ENCODE measurements at places on chromosomes 3 and 15.

- H3K4me3 ChIP-seq, result no peak overlapping the region
- DNase-seq, result no peak
- H3K36me3 ChIP-seq, result no peaks in the 10 kb centered on the region
- no peaks in the 10 kb centered on the region for H3K4me1 ChIP-seq
- no peak overlapping the region for H3K27ac ChIP-seq
- H3K27me3 ChIP-seq, result no peaks in the 10 kb centered on the region
Measured at GRCh38 chr15:93174836-93175235, 85.8 kb upstream of the RGMA start.

DNA sequence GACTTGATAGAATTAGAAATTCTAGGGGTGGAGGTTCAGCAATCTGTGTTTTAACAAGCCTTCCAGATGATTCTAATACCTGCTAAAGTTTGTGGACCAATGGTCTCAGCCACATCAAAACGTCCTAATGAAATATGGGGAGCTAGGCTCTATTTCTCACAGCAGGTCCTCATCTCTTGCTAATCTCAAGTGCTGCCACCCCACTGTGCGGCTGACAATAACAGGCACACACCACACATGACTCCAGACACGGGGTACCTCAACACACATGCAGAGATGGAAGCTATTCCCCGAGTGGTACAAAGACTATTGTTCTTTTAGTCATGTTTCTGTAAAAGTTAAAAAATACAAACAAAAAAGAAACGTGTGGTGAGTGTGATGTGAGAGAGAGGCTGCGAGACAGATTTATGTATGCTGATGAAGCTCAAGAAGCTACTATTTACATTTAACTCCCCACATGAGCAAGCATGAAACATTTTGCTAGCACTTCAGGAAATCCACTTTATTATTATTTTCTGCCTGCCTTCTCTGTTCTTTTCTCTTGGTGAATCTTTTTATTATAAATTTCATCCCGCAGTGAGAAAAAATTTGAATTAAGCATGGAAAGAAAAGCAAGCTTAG lies 405.6 kb downstream of the MAGI1 start:
- no peaks in the 10 kb centered on the region for H3K36me3 ChIP-seq
- H3K27me3 ChIP-seq, result no peaks in the 10 kb centered on the region
- H3K4me1 ChIP-seq, result no peaks in the 10 kb centered on the region

DNA sequence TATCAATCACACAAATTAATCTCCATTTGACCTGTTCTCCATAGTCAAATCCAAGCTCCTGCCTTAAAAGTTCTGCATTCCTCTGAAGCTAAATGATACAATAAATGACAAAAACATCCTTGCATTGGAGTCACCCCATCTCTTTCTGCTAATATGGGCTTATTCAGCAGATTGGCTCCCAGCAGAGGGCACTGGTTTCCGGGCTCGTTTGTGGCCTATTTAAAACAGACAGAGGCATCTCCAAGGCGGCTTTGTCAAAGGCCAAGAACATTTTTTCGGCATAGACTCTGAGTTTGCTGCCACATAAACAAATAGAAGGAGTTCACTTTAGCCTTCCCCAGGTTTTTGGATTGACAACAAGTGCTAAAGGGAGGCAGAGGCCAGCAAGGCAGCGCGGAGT lies 204.4 kb upstream of the RASGRP1 start:
- H3K4me1 ChIP-seq, result no peaks in the 10 kb centered on the region
- no peaks in the 10 kb centered on the region for H3K36me3 ChIP-seq
- no peak overlapping the region for H3K27ac ChIP-seq

GRCh38 chr3:48750856-48751255 lies 33.8 kb upstream of the IP6K2 start:
- H3K4me3 ChIP-seq, result no peak overlapping the region
- no peaks in the 10 kb centered on the region for H3K4me1 ChIP-seq
- no peak overlapping the region for H3K27ac ChIP-seq
- DNase-seq, result no peak
- peaks cover 65% of the 10 kb centered on the region for H3K36me3 ChIP-seq
- no peaks in the 10 kb centered on the region for H3K27me3 ChIP-seq

- H3K4me1 ChIP-seq, result no peaks in the 10 kb centered on the region
- H3K27ac ChIP-seq, result no peak overlapping the region
- H3K4me3 ChIP-seq, result no peak overlapping the region
Measured at GRCh38 chr15:95226835-95227234, 995.5 kb downstream of the MCTP2 start.

DNA sequence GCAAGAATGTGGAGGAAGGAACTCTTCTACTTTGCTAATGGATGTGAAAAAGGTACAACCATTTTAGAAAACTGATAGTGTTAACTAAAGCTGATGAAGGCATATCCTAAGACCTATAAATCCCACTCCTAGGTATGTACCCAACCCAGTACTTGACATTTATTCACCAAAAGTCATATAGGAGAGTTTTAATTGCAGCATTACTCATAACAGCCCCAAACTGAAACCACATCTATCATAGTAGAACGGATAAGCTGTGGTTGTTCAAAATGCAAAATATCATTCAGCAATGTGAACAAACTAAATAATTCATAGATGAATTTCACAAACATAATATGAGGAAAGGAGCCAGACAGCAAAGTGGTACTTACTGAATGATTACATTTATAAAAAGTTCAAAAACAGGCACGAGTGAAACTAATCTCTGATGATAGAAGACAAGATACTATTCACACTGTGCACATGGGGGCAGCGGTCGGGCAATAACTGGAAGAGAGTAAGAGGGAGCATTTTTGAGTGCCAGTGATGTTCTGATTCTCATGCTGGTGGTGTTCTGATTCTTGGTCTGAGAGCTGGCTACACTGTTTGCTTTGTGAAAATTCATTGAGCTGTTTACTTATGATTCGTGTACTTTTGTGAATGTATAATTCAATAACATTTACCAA lies 34.3 kb downstream of the GOLIM4 start:
- no peak overlapping the region for H3K27ac ChIP-seq
- no peaks in the 10 kb centered on the region for H3K4me1 ChIP-seq
- H3K27me3 ChIP-seq, result no peaks in the 10 kb centered on the region
- H3K36me3 ChIP-seq, result no peaks in the 10 kb centered on the region

- H3K36me3 ChIP-seq, result no peaks in the 10 kb centered on the region
- H3K27ac ChIP-seq, result peak overlapping the region; percentile 77
- H3K4me3 ChIP-seq, result no peak overlapping the region
- DNase-seq, result no peak
Measured at GRCh38 chr15:48176957-48177356, 1.1 kb downstream of the MYEF2 start.

GRCh38 chr3:186896875-186897274 lies 33.5 kb upstream of the ST6GAL1 start:
- no peaks in the 10 kb centered on the region for H3K36me3 ChIP-seq
- H3K4me1 ChIP-seq, result peaks cover 1% of the 10 kb centered on the region
- no peak overlapping the region for H3K27ac ChIP-seq
- no peak for DNase-seq

GRCh38 chr3:31213869-31214486 lies 318.7 kb upstream of the STT3B start:
- no peaks in the 10 kb centered on the region for H3K27me3 ChIP-seq
- H3K4me1 ChIP-seq, result peaks cover 4% of the 10 kb centered on the region
- no peaks in the 10 kb centered on the region for H3K36me3 ChIP-seq
- no peak overlapping the region for H3K27ac ChIP-seq
- peak; percentile 23 for DNase-seq
- H3K4me3 ChIP-seq, result no peak overlapping the region

GRCh38 chr3:50255251-50255615 lies 13.7 kb upstream of the SEMA3B start:
- no peaks in the 10 kb centered on the region for H3K27me3 ChIP-seq
- H3K27ac ChIP-seq, result peak overlapping the region; percentile 36
- no peak for DNase-seq
- peaks cover 90% of the 10 kb centered on the region for H3K36me3 ChIP-seq

DNA sequence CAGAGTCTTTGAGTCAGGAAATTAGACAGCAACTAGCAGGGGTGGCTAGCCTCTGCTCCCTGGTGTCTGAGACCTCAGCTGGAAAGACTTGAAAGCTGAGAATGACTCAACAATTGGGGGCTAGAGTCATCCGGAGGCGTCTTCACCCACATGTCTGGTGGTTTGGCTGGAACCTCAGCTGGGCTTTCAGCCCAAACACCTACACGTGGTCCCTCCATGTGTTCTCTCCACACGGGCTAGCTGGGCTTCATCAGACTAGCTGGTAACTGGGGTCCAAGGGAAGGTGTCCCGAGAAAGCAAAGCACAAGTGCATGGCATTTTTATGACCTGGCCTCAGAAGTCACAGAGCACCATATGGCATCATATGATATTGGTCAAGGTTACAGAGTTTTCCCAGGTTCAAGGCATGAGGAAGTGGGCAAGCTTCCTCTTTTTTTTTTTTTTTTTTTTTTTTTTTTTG lies 19.9 kb upstream of the ABHD2 start:
- no peaks in the 10 kb centered on the region for H3K27me3 ChIP-seq
- H3K4me1 ChIP-seq, result no peaks in the 10 kb centered on the region
- DNase-seq, result no peak
- no peak overlapping the region for H3K4me3 ChIP-seq
- H3K27ac ChIP-seq, result no peak overlapping the region

GRCh38 chr3:149501524-149501923 lies 27.0 kb downstream of the TM4SF4 start:
- peak; percentile 87 for DNase-seq
- no peak overlapping the region for H3K4me3 ChIP-seq
- H3K4me1 ChIP-seq, result peaks cover 3% of the 10 kb centered on the region
- H3K27me3 ChIP-seq, result no peaks in the 10 kb centered on the region

- DNase-seq, result peak; percentile 59
- peak overlapping the region; percentile 47 for H3K4me3 ChIP-seq
- H3K36me3 ChIP-seq, result no peaks in the 10 kb centered on the region
- H3K4me1 ChIP-seq, result no peaks in the 10 kb centered on the region
Measured at GRCh38 chr3:152471814-152472671, 203.3 kb downstream of the MBNL1 start.

GRCh38 chr3:24145981-24146822 lies 201.1 kb downstream of the NR1D2 start:
- DNase-seq, result peak; percentile 95
- H3K27ac ChIP-seq, result peak overlapping the region; percentile 98
- H3K27me3 ChIP-seq, result no peaks in the 10 kb centered on the region

DNA sequence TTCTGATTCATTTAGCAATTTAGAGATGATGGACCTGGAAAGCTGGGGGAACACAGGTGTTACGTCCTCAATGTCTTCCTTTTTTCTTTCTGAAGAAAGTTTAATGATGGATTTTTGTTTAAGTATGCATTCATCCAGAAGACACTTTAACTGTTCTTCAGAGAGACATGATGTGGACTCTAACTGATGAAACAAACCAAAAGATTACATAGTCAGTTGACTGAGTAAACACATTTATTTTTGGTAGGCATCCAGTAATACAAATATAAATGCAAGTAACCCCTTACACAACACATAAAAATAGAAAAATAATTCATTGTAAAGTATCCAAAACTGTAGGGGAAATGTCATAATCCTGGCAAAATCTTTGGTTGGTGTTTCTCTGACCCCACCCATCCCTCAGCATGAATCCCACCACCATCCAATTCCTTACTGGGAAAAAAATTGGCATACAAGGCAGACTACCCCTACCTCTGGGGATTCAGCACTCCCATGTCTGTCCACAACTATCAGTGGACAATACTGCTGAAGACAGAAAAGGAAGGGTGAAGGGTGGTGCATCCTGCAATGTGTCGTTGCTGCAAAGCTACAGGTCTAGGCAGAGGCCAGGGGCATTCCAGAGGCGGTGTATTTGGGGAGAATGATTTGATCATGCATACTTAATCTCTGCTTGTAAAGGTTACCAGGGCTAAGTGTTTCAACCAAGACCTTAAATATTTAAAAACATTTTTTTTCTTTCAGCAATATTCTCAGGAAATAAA lies 37.4 kb downstream of the THBS1 start:
- no peak overlapping the region for H3K4me3 ChIP-seq
- DNase-seq, result no peak
- no peaks in the 10 kb centered on the region for H3K36me3 ChIP-seq
- H3K4me1 ChIP-seq, result no peaks in the 10 kb centered on the region
- H3K27ac ChIP-seq, result no peak overlapping the region

GRCh38 chr3:167892205-167892604 lies 156.7 kb downstream of the SERPINI1 start:
- H3K27ac ChIP-seq, result no peak overlapping the region
- no peaks in the 10 kb centered on the region for H3K4me1 ChIP-seq
- no peak for DNase-seq
- H3K36me3 ChIP-seq, result no peaks in the 10 kb centered on the region

DNA sequence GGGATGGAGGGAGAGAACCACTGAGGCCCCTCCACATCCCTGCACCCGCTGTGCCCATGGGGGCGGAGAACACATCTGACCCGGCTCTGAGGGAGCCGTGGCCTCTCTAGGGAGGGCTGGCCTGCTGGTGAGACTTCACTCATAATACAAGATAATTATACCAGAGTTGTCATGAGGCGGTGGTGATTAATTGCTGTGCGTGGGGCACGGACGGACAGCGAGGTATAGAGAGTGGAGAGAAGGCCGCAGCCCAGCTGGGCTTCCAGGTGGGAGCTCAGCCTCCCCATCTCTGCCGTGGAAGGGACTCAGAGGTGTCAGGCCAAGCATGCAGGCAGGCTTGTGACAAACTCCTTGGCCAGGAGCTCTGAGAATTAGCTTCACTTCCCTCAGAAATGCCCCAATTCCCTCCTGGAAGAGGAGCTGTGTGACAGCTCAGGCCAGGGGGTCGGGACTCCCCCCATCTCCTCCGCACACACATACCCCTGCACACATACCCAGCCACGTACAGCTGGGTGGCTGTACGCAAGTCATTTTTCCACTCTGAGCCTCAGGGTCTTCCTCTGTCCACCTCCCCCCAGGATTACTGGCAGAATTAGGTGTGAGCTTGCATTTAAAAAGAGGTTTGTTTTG lies 6.0 kb upstream of the GATA2 start:
- no peak for DNase-seq
- H3K27ac ChIP-seq, result no peak overlapping the region
- H3K4me1 ChIP-seq, result peaks cover 13% of the 10 kb centered on the region
- peaks cover 77% of the 10 kb centered on the region for H3K27me3 ChIP-seq
- H3K36me3 ChIP-seq, result no peaks in the 10 kb centered on the region

DNA sequence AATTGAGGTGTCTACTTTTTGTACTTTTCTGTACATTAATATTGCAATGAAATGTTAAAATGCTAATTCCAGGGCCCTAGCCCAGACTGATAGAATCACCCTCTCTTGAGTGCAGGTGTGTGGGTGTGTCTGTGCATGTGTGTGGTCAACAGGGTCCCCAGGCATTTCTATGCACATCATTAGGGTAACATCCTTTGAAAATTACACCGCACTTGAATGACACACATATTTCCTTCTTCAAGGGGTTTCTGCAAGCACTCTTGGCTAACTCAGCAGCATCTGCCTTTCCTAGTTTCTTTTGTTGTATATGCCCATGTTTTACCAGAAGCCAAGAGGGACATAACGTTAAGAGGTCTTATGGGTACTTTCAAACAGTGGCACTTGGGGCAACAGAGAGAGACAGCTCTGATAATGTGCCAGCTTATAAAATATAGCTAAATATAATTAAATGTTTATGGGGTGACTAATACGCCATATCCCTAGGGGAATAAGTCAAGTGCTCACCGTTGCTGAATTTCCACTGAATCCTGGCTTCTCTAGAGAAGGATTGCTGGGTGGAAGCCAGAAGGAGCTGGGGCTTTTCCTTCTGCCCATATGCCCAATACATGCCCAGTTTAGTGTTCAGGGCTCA lies 54.5 kb upstream of the LRIG1 start:
- no peaks in the 10 kb centered on the region for H3K27me3 ChIP-seq
- no peak overlapping the region for H3K4me3 ChIP-seq

GRCh38 chr3:122213650-122214049 lies 30.2 kb downstream of the CASR start:
- no peak overlapping the region for H3K27ac ChIP-seq
- no peak for DNase-seq
- no peak overlapping the region for H3K4me3 ChIP-seq
- H3K36me3 ChIP-seq, result no peaks in the 10 kb centered on the region
- H3K4me1 ChIP-seq, result no peaks in the 10 kb centered on the region
- no peaks in the 10 kb centered on the region for H3K27me3 ChIP-seq
